Aorta (tissue), 5 donors: ENCODE measurements at places on chromosomes 4 and X.

GRCh38 chr4:1009542-1010394 lies 1.7 kb upstream of the FGFRL1 start:
- DNase-seq: peak; percentile 92

DNA sequence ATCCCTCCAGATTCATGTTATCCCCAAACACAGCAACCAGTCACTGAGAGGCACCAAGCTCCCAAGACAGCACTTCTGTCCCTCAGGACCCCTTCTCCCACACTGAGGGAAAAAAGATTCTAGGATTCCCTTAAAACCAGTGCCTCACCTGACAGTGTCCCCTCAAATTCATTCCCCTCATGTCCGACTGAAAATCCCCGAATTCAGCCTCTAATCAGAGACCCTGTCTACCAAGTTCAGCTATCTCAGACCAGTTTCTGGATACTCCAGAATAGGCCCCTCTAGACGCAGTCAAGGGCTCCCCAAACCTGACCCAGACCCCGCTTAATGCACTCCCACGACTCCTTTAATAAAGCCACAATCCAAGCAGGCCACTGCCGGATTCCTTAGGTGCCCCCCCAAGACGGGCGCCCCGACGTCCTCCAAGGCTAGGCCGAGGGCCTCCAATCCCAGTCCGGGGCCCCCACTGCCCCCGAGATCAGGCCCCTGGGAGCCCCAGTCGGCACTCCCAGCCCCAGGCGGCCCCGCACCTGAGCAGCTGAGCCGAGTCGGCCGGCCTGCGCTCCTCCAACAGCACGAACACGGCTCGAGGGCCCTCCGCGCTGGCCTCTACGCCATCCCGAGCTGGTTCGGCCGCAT lies 457 bp downstream of the TFE3 start:
- DNase-seq: no peak

GRCh38 chrX:2432298-2432863 lies 68.4 kb downstream of the DHRSX start:
- DNase-seq: no peak

GRCh38 chrX:149007423-149007822 lies 497.7 kb downstream of the IDS start:
- DNase-seq: no peak

GRCh38 chr4:55079451-55080173 lies 45.8 kb downstream of the KDR start:
- DNase-seq: no peak

DNA sequence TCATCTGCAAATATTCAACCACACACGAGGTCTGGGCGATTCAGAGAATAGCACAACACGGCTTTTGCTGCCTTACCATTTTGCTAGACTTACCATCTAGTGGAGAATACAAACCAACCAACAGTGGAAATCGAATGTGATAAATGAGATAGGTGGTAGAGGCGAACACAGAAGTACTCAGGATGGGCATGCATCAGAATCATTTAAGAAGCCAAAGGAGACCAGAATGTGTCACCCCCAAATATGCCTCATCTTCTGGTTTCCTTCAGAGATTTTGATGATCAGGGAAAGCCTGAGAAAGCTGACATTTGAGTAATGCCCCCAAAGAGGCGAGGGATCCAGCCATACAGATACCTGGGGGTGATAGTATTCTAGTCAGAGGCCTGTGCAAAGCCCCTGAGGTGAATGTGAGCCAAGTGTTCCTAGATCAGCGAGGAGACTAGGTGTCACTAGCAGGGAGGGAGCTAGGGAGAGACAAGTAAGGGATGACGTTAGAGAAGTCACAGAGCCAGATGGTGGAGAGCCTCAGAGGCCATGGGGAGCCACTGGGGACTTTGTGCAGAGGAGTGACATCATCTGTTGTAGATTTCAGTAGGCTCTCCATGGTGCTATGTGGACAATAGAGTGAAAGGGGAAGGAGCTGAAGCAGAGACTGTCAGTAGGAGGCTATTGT lies 1.7 kb downstream of the MTMR1 start:
- DNase-seq: no peak

GRCh38 chr4:154720123-154720522 lies 23.7 kb upstream of the LRAT start:
- no peak for DNase-seq

GRCh38 chrX:25202827-25203226 lies 187.1 kb upstream of the ARX start:
- DNase-seq: no peak

DNA sequence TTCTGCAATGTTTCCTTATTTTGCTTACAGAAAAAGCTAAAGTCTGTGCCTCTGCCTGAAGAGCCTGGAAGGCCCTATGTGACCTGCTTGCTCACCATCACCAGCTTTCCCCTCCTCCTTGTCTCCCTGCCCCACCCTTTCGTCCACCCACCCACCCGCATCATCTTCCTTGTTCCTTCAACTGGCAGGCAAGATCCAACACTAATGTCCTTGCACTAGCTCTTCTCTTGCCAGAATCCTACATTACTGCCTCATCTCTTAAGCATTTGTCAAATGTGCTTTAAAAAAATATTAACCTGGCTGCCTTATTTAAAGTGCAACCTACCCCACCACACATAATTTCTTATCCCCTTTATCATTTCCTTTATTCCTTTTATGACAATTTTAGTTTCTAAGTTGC lies 165.1 kb upstream of the PPP3CA start:
- DNase-seq: no peak

DNA sequence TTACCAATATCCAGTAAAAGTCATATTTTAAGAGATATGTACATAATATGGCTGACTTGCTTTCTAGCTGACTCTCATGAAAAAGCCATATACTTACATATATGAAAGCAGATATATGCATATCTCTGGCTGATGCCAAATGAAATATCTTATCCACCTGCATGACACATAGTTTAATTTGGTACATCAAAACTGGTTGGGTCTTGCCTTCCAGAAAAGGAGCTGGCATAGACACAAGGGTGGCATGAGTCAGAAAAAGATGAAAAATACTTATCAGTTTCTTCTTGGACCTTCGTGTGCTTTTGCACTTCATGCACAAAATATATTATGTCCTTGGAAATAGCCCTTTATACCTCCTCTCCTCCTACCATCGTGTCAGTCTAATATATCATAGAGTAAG lies 32.1 kb downstream of the TIGD4 start:
- no peak for DNase-seq

GRCh38 chrX:97065973-97066372 lies 182.3 kb downstream of the RPA4 start:
- no peak for DNase-seq

DNA sequence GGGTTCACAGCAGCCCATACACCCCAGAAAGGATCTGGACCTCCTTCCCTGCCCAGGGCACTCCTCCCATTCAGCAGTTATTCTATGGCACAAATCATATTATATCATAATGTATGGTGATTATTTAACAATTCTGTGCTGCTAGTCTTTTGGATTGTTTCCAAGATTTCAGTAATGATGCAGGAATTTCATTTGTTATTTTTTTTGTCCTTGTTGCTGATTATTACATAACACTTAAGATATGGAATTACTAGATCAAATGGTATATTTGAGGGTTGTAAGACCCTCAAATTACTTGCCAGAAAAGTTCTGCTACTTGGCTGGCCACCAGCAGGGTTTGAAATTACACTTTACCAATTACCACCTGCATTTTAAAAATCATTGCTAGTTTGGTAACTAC lies 36.4 kb downstream of the QDPR start:
- DNase-seq: no peak

GRCh38 chrX:107894038-107894437 lies 68.4 kb downstream of the MID2 start:
- DNase-seq: no peak

- no peak for DNase-seq
Measured at GRCh38 chr4:148268835-148269234, 173.4 kb downstream of the NR3C2 start.

GRCh38 chrX:53284684-53285447 lies 3.5 kb upstream of the IQSEC2 start:
- DNase-seq: peak; percentile 67

GRCh38 chr4:167544391-167544790 lies 310.1 kb upstream of the SPOCK3 start:
- no peak for DNase-seq

GRCh38 chr4:174697202-174697601 lies 131.8 kb downstream of the GLRA3 start:
- DNase-seq: no peak

GRCh38 chr4:123848606-123849005 lies 452.0 kb downstream of the SPRY1 start:
- DNase-seq: no peak

GRCh38 chrX:85698921-85699320 lies 319.5 kb upstream of the POF1B start:
- DNase-seq: no peak

DNA sequence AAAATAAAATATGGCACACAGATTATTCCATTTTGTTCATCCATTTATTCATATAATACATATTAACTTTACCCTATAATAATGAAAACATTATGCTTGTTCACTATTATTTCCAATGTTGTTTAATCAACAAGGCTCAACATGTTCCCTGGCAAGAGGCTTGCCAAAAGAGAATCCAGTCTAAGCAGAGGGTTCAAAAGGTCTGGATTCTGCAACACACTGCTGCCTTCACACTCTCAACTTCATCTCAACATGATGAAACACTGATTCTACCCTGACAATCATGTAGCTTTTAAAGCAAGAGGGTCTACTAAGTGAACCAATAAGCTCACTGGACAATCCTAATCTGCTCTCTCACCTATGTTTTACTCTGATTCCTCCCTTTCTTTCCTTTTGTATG lies 101.1 kb downstream of the MID1 start:
- DNase-seq: no peak

DNA sequence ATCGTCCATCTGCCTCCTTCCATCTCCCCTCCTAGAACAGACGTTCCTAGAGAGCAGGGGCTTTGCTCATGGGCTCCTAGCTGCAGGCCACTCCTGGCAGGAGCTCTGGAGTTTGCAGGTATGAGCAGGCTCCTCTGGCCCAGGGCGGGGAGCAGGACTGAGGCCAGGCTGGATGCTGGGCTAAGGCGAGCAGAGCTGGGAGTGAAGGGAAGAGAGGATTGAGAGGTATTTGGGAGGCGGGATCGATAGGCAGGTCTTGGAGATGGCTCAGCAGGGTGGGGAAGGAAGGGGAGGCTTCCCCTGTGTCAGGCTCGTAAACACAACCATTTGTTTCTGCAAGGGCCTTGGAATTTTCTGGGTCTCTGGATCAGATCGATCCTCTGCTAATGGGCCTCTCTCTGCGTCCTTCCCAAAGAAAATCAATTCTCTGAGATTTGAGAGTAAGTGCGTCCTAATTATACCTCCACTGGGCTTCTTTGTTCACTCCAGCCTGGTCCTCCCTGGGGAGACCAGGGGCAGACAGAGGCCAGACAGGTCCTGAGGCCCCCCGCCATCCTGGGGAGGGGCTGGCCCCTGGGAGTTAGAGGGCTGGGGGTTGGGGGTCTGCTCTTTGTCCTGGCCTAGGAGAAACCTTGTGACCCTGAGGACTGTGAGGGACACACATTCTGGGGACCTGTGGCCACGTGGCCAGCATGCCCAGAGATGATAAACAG lies 94.8 kb upstream of the PSAPL1 start:
- no peak for DNase-seq

GRCh38 chr4:19971829-19972228 lies 279.9 kb upstream of the SLIT2 start:
- no peak for DNase-seq

DNA sequence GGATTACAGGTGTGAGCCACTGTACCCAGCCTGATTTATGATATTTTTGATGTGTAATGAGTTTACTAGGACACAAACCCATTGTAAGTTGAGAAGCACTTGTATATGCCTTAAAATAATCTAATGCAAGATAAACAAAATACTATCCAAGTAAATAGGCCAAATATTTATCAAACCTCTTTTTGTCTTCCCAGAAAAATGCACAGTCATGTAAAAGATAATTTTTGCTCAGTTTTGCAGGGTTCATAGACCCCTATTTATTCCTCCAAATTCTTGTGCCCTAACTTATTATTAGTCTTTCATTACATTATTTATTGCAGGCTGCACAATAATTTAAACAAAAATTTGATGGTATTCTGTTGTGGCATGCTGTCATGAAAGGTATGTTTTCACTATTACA lies 1290.7 kb downstream of the STIM2 start:
- DNase-seq: no peak

DNA sequence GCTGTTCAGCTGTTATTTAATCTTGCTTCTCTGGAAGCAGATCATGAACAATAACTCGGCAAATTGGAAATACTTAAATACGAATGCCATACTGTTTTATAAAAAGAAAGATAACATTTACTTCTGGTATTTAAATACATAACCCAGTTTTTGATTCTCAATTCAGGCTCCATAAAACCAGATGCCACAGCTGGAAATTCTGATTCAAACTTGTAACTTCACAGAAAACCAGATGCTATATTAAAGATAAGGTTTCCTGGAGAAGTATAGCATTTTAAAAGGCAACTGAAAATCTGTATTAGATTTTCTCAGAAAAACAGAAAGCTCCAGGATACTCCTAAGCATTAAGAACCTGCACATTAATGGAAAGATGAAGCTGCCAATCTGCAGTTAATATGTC lies 40.2 kb downstream of the STX18 start:
- DNase-seq: no peak

GRCh38 chr4:76987153-76987591 lies 37.6 kb downstream of the SEPTIN11 start:
- DNase-seq: no peak

- DNase-seq: no peak
Measured at GRCh38 chr4:116361790-116362189, 723.6 kb downstream of the TRAM1L1 start.

DNA sequence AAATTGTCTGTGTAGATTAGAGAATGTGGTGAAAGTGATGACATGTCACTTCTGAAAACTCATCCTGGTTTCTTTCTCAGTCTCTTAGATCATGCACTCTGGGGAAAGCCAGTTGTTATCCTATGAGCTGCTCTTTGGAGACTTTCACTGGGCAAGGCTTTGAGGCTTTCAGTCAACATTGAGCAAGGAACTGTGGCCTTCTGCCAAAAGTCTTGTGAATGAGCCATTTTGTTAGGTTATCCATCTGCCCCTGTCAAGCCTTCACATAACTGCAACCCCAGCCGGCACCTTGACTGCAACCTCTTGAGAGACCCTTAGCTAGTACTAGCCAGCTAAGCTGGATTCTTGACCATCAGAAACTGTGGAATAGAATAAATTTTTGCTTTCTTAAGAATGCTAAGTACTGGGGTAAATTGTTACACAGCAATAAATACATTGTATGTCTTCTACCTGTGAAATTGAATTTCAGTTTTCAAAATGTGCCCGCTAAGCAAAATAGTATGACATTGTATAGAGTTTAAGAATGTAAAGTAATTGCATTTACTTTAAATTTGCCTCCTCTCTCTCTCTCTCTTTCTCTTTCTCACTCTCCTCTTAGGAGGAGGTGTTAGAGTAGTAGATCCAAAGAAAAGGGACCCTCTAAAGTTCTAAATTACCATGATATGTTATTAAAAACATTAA lies 1273.0 kb downstream of the RAPGEF2 start:
- DNase-seq: no peak

GRCh38 chr4:183758758-183759447 lies 99.8 kb downstream of the TRAPPC11 start:
- DNase-seq: no peak
